ENCODE measurements at places on chromosomes 7 and 10. TPM values are rescaled to one million over a fixed set of nuclear protein-coding genes. Genes with fewer than 3 reads are reported as not detected.

The TMEM176B gene
- 98.5 TPM for total RNA-seq

The FAM13C gene
- 10.1 TPM for total RNA-seq

The FAM237B gene
- not detected for total RNA-seq

The CYP3A4 gene
- 10.0 TPM for total RNA-seq

The FGFBP3 gene
- 9.6 TPM for total RNA-seq

The IGFBP1 gene
- 3.1 TPM for total RNA-seq

The PRKG1 gene
- total RNA-seq, result 12.3 TPM

The CLDN15 gene
- 16.3 TPM for total RNA-seq

The CALHM2 gene
- total RNA-seq, result 27.8 TPM

The BTBD16 gene
- total RNA-seq, result 0.29 TPM

The ICA1 gene
- 9.8 TPM for total RNA-seq

The GPC2 gene
- 53.3 TPM for total RNA-seq

The EN2 gene
- 0.94 TPM for total RNA-seq

The ENTPD1 gene
- 1.0 TPM for total RNA-seq

The TMEM236 gene
- 11.6 TPM for total RNA-seq

The PAPSS2 gene
- 23.8 TPM for total RNA-seq

The TSPAN13 gene
- 65.1 TPM for total RNA-seq

The FOXI2 gene
- total RNA-seq, result 4.8 TPM

The MLXIPL gene
- total RNA-seq, result 27.8 TPM

The CLCN1 gene
- 0.12 TPM for total RNA-seq

The GAD2 gene
- total RNA-seq, result 15.3 TPM

The CTBP2 gene
- total RNA-seq, result 113 TPM

The ACSM6 gene
- total RNA-seq, result not detected

The FAM221A gene
- 11.7 TPM for total RNA-seq

Measured in type B pancreatic cell (in vitro differentiated cells).